ENCODE measurements at places on chromosomes 13 and 19.

- DNase-seq = no peak
These were observed 3.2 kb downstream of the NFIC start for GRCh38 chr19:3369337-3370213.

DNA sequence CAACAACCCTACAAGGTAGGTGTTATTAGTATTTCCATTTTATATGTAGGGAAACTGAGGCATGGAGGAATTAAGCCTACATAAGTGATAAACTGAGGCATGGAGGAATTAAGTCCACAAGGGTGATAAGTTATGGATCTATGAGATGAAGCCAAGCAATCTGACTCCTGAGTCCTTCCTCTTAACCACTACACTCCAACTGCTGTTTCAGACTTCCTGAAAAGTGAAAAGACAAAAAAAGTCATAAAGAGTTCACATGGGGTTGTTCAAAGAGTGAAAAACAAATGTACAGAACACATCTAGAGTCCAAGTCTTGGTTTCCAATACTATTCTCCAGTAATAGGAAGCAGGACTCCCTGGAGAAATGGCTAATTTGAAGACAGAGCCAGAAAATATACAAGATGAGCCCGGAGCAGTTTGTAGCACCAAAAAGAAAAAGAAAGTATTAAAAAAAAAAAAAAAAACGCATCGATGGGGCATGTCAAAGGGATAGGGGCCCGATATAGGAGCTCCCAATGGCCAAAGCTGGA lies 12.1 kb downstream of the CRYL1 start:
- DNase-seq = no peak

DNA sequence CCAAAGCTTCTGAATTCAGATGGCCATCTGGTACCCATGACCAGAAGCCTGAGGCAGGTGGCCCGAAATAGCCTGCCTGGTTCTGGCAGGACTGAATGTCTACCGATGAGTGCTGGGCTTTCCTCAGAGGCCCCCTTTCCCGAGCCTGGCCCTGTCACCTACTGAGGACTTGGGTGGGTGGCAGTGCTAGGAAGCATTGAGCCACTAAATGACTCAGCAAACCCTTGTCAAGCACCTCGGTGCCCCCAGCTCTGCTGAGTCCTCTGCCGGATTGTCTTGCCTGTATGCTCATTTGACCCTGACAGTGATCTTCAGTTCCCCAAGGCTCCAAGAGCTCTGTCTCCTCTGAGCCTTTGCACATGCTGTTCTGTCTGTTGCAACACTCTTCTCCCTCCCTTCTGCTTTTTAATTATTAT lies 17.9 kb downstream of the PPP1R37 start:
- DNase-seq = no peak

DNA sequence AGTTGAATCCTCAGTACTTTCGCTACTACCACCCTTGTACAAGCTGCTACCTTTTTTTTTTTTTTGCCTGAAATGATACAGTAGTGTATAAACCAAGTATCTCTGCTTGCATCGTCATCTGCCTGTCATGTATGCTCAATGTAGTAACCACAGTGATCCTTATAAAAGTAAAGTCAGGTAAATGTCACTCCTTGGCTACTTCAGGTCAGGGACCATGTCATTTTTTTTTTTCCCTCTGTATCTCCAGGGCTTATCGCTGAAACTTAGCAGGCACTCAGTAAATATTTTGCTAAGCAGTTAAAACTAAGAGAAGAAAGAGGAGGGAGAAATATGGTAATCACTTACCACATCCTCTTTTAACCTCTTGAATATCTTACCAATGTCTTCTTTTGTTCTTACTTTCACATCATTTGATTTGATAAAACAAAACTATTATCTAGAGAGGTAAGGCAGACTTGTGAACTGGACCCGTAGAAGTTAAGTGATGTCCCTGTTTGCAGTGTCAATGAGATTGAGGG lies 96.8 kb upstream of the KLF12 start:
- no peak for DNase-seq

GRCh38 chr13:110092831-110093247 lies 214.1 kb downstream of the COL4A1 start:
- no peak for DNase-seq

- DNase-seq = no peak
These were observed 2.5 kb downstream of the BSG start for GRCh38 chr19:574658-575526.

DNA sequence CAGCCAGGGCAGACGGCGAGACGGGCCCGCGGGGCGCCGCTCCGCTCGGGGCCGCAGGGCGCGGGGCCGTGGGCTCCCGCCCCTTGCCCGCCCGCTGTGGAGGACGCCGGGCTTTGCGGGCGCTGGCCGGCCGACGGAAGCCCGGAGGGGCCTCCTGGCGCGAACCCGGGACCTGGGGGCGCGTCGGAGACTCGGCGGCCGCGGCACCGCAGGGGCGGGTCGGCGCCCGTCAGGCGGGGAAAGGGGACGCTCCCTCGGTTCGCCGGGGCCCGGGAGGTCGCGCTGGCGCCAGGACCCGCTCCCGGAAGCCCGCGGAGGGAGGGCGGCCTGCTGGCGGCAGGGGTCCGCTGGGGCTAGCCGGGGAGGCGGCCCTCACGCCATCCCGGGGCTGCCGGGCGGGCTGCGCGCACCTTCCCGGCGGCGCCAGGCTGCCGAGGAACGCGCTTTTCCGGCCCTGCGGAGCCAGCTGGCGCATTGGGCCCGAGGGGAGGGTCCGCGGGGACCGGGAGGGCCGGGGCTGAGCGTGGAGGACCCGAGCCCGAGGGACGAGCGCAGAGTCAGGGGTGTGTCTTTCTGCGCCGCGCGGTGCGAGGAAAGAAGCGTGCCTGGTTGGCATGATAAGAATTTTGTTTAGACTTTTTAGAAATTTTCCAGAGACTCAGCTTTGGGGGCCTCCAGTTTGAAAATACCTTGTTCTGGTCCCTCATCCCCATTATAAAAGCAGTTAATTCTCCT lies 511 bp downstream of the GARRE1 start:
- DNase-seq = peak; percentile 10

GRCh38 chr19:2770055-2771013 lies 12.7 kb downstream of the SGTA start:
- no peak for DNase-seq

GRCh38 chr19:14265290-14266036 lies 59.5 kb upstream of the ADGRL1 start:
- DNase-seq = no peak

GRCh38 chr13:26719356-26719945 lies 41.1 kb downstream of the GPR12 start:
- no peak for DNase-seq

GRCh38 chr19:16684216-16684615 lies 23.3 kb downstream of the TMEM38A start:
- DNase-seq = no peak

- DNase-seq = no peak
These were observed 4.5 kb upstream of the ZNF175 start for GRCh38 chr19:51566489-51567100.

DNA sequence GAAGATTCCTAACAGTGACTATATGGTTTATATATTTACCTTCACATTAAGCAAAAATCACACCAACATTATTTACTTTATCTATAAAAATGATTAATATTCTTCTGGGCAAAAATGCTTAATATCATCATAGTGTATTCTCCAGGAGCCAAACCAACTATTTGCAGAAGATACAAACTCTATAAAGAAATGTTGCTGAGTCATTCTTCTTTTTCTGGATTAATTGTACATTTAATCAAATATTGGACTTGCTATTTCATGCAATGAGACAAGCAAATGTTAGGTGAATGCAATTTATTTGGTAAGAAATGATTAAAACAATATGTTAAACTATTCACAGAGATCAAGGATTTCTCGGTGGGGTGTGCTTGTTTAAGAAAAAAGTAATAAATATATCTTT lies 1075.8 kb downstream of the PCDH9 start:
- DNase-seq = no peak

DNA sequence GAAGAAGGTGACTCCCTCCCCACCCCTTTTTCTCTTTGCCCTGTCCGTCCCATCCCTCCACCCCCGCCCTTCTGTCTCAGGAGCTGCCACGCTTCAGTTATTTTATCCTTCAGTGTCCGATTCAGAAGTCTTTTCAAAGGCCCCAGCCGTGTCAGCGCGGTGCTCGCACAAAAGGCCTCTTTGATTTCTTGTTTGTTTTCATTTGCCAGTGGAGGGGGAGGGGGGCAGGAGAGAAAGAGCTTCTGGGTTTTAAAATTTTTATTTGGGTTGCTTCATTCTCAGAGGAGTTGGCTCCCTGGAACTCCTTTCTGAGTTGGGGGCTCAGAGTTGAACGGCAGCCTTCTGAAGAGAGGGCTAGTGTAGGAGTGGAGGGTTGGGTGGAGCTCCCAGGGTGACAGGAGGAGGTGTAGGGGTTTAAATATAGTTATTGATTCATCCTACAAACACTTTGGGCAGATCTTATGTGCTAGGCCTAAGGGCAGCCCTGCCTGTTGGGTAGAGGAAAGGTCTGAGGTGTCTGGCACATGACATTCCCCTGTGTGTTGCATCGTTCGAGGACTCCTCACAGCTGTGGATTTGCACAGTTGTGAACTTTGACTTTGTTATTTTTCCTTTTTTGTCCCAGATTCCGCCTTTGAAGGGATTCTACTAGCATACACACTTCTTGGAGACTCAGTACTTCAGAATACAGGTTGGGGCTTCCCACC lies 36.8 kb downstream of the NFIX start:
- no peak for DNase-seq

DNA sequence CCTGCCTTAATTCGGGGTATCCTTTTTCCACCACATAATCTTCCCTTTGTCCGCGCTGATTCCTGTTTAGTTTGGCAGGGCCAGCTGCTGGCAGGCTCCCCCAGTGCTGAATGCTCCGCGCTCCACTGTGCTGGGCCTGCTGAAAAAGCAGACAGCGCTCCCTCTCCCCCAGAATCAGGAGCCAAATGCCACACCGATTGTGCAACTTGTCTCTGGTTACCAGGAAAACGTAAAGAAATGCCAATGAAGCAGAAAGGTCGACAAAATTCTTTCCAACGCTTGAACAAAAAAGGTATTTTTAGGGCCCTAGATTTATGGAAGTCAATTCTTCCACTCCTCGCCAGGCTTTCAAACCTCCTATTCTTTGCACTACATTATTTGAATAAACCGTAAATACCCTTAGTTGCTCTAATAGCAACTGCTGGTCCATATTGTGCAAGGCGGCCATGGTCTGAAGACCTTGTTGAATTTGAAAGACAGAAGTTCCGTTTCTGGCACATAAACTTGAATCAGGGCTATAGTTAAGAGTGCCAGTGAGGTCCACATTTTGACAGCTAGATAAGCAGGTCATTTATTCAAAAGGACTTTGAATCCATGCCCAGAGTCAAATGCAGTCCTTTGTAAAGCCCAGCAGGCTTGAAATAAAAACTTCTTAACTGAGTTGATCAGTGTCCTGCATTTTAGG lies 206.7 kb upstream of the RFC3 start:
- DNase-seq = no peak

DNA sequence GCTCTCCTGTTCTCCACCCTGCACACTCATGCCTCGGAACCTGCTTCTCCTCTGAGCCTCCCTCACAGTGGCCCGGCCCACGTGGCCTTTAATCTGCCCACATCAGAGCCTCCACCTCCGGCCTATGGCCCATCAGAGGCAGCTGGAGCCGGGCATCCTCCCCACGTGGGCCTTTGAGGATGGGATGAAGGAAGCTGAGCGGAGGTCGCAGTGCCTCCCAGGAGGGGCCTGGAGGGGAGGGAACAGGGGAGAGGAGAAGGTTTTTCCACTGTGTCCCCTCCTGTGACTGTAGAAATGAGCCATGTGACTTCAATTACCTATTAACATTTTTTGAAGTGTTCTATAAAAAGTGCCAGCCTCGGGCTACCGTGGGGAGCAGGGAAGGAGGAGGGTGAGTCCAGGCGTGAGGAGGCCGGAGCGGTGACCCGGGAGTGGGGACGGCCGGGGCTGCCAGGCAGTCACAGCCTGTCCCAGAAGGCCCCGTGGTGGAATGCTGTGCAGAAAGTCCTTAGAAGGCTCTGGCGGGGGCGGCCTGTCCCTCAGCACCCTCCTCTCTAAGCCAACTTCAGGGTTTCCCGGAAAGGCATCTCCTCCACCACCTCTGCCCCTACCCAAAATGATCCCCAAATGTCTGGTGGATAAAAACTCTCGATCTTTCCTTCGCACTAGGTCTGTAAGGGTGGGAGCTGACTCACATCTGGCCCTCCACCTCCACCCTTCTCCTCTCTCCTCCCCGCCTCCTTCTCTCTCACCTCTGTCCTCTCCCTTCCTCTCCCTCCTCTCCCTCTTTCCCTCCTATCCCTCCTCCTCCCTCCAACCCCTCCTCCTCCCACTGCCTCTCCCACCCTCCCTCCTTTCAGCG lies 24.8 kb upstream of the SLC1A5 start:
- DNase-seq = no peak

GRCh38 chr13:30235216-30235615 lies 72.1 kb downstream of the KATNAL1 start:
- no peak for DNase-seq

DNA sequence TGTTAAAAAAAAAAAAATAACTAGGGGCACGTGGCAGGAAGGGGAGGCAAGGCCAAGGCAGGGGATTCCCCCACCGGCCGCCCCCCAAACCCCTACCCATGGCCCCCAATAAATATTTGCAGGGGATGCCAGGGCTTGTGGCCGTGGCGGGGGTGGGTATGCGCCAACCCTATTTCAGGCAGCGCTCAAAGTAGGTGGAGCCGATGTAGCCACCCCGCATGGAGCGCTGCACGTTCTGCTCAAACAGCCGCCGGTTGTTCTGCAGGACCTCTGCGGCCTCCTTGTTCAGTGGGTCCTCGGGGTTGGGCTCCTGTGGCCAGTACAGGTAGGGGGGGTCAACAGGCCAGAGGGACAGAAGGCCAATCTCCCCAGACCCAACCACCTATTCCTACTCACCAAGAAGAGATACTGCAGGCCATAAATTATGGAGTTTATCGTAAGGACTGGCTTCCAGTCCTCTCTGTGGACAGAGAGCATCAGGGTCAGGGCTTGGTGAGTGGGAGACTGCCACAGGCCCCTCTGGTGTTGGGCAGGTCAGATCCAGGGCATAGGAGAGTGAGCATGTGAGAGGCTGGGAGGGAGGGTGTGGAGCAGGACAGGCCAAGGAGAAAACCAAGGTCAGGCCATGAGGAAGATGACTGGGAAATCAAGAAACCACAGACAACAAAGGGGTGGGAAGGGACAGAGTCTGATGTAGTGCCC lies 1.2 kb upstream of the CHMP2A start:
- no peak for DNase-seq

GRCh38 chr13:68584776-68585175 lies 1354.6 kb upstream of the PCDH9 start:
- no peak for DNase-seq

- DNase-seq = no peak
These were observed 1.9 kb upstream of the VASP start for GRCh38 chr19:45505151-45505995.

Data from stimulated activated CD4-positive, alpha-beta T cell treated with anti-CD3 and anti-CD28 coated beads, Interleukin-12 subunit alpha, Interleukin-12 subunit beta, amount 100 ng/mL, for 24 hours (primary cell).